Activated CD4-positive, alpha-beta T cell treated with anti-CD3 and anti-CD28 coated beads for 24 hours (primary cell): ENCODE measurements at places on chromosomes 7 and 10.

- no peak for DNase-seq
Measured at GRCh38 chr10:28975891-28976531, 298.7 kb downstream of the BAMBI start.

DNA sequence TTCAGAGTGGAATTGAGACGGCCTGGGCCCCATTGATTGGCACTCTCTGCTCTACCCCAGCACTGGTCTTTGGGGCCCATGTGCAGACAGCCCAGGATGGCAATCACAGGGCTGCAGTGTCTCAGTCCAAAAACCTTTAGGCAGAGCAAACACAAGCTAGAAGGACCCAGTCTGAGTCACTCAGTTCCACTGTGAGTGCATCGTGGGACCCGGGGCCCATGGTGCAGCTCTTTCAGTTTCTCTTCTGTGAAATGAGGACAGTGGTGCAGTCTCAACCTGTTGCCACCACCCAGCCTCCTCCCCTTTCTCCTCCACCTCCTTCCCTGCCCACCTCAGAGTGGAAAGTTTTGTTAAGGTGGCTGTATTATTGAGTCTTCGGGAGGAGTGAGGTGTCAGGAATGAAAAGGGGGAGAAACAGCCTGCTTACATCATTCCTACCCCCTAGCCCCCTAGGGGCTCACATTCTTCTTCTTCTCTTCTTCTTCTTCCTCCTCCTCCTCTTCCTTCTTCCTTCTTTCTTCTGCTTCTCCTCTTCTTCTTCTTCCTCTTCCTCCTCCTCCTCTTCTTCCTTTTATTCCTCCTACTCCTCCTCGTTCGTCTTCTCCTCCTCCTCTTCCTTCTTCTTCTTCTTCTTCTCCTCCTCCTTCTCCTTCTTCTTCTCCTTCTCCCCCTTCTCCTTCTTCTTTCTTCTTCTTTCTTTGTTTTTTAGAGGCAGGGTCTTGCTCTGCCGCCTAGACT lies 19.5 kb upstream of the CARD11 start:
- DNase-seq: peak; percentile 71

DNA sequence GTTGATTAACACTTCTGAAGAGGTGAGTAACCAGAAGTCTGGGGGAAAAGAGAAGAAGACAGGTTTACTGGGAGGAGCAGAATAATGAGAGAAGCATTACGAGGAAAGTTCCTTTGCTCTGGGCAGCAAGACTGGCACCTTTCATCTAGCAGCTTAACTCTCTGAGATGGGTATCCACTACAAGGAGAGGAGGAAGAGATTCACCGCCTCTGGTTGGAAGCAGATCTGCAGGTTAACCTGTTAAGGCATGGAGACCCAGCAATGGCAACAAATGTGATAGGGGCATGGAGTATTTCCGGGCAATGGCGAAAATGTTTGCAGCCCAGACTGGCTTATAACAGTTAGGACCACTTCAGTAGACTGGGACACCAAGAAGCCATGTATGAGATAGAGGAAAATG lies 162.2 kb downstream of the TFEC start:
- DNase-seq: no peak

DNA sequence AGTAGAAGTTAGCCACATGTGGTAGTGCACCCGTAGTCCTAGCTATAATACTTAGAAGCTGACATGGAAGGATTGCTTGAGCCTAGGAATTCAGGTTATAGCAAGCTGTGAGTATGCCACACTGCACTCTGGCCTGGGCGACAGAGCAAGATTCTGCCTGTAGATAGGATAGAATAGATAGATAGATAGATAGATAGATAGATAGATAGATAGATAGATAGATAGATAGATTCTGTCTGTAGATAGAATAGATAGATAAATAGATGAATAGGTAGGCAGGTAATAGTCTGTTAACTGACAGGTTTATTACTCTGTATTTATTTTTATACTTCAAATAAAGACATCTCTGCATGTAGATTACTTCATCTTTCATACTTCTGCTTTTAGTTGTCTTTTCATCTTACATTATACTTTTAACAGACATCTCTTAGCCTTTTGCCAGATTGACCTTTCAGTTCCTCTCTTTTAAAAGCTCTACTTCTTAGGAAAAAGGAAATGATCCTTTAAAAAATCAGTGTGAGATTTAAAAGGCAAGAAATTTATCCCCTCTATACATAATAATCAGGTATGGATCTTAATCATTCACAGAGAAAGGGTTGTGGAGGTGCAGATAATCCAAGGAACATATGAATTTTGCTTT lies 31.8 kb downstream of the CCAR1 start:
- DNase-seq: no peak

DNA sequence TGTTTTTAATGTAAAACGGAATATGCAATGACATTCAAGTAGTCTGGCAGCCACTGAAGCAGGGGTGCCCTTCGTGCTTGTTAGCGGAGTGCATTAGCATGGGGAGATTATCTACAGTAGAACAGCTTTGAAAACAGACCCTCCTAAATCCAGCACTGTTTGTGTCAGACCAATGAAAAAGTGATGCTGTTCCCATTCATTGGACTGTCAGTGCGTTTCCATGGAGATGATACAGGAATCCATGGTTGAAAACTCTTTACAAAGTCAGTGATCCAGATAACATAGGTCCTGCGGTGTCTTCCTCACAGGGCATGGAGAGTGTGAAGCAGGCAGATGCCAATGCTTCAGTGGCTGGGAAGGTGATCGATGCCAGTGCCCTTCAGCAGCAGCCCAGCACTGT lies 73.6 kb downstream of the ITGB8 start:
- no peak for DNase-seq

DNA sequence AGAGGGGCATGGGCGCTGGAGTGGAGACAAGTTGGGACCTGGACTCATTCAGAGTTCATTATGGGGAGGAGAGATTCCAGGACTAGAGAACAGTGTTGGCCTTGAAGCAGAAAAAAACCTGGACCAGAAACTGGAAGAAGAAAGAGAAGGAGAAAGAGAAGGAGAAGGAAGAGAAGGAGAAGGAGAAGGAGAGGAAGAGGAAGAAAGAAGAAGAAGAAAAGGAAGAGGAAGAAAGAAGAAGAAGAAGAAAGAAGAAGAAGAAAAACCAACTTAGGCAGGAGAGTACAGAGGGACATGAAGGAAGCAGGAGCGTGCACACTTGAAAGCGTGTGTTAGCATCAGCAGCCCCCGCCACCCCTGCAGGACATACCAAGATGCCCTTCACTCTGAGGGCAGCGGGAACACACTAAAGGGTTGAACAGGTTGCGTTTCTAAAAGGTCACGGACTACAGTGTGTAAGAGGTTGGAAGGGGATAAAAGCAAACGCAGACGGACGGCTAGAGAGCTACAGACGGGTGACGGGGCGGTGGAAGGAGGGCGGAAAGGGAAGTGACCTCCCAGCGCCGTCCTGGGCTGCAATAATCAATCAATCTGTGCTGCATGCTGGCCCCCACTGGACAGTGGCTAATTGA lies 95.3 kb downstream of the SEC61G start:
- no peak for DNase-seq

GRCh38 chr7:122770686-122771335 lies 68.1 kb upstream of the RNF148 start:
- DNase-seq: no peak

DNA sequence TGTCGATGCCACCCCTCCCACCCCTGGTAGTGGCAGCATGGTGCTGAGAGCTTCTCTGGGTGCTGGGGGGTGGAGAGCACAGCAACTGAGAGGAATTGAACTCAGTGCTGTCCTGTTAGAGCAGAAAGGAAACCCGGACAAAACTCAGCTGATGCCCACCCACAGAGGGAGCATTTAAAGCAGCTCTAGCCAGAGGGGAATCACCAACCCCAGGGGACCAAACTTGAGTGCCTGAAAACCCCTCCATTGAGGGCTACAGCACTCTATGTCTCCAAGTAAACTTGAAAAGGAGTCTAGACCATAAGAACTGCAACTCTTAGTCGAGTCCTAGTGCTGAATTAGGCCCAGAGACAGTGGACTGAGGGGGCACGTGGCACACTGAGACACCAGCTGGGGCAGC lies 16.8 kb upstream of the FOXI2 start:
- DNase-seq: no peak

DNA sequence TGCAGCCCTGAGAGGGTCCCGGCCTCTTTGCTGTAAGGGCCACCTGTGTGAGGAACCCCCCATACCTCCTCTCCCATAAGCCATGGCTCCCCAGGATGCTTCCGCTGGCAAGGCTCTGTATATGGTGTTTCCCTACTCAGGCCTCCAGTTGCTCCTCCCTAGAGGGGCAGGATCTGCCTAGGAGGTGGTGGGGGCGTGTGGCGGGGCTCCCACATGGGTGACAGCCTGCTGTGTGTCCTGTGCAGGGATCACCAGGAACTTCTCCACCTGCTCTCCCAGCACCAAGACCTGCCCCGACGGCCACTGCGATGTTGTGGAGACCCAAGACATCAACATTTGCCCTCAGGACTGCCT lies 25.7 kb upstream of the CSGALNACT2 start:
- DNase-seq: no peak

- DNase-seq: no peak
Measured at GRCh38 chr10:12811826-12812225, 189.7 kb downstream of the CCDC3 start.
